Frontal cortex (tissue), 4 donors: ENCODE measurements at places on chromosomes 7 and 10. TPM values are rescaled to one million over a fixed set of nuclear protein-coding genes. Genes with fewer than 3 reads are reported as not detected.

GRCh38 chr10:67803588-67804394 lies 34.2 kb downstream of the DNAJC12 start:
- DNase-seq: no peak

LRRC27 gene
- 20.0 TPM for total RNA-seq

TSPAN13 gene
- 148 TPM for total RNA-seq

DNA sequence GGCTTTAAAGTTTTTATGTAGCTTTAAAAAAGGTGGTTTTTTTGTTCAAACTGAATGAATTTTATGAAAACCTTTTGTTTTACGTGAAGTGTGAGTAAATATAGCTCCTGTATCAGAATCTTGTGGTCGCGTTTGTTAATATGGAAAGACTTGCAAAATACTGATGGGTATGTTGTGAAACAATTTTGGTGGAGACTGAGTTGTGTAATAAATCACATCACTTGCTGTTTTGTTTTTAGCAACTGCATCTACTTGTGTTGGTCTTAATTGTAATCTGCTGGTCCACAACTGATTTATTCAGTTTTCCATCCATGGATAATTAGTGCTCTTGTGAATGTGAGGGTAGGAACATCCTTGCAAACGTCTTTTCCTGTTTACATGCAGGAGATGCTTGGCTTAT lies 10.5 kb downstream of the PLXDC2 start:
- no peak for DNase-seq

MLLT10 gene
- 35.9 TPM for total RNA-seq

DNA sequence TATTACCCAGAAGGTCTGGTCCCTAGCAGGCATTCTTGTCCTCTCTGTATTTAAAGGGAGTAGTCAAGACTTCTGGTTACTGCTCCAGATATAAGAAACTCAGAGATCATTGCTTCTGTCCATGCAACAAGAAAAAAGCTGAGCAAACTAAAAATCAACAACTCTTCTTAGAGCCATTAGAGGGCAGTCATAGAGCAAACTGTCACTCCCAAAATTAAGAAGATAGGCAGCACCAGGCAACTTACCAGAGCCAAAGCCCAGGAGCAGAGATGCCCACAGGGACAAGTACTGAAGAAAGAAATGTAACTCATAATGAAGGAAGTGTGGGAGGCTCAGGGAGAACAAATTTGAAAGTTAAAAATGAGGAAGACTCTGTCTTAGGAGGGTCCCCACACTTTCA lies 472.9 kb upstream of the COBL start:
- no peak for DNase-seq

DNA sequence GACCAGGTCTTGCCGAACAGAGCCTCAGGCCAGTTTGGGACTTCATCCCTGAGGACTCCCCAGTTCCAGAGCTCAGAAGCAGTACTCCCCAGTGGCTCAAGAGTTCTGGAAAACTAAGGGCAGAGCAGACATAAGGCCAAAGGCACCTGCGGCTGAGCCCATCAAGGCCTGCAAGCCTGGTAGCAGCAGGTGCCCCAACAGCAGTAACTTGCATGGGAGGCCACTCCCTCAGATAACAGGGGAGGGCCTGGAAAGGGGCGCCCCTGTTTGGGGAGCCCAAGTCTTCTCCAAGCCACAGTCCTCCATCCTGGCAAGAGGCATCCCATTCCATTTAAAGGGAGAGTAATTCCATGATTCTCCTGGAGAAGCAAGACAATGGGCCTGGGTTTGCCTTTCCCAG lies 13.0 kb downstream of the POLL start:
- no peak for DNase-seq

- no peak for DNase-seq
Measured at GRCh38 chr10:33477291-33478088, 143.0 kb upstream of the NRP1 start.

- no peak for DNase-seq
Measured at GRCh38 chr10:77529050-77529576, 108.5 kb downstream of the KCNMA1 start.
